Activated naive CD4-positive, alpha-beta T cell treated with Interleukin-2 at 50 U/mL for 16 hours (primary cell): ENCODE measurements at places on chromosomes 12 and 14.
A peak's percentile ranks its signal among the peaks of the same experiment; 100 is the strongest.

DNA sequence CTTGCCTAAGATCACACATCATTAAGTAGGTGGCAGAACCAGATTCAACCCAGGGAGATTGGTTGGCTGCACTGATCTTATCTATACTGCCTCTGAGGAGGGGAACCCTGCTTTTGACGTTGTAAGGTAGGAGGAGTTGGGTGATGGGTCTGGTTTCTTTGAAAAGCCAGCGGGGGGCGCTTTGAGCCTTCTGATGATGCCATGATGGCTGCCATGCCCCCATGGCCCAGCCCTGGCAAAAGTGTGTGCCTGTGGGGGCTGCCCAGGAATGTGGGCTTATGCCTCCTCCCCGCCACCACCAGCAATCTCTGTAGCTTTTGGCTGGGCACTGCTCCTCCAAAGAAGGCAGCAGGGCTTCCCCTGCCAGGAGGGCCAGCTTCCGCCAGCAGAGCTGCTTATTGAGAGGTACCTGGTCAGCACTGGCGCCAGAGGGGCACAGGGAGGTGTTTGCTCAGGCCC, 224.3 kb downstream of the SLC41A2 start:
- DNase-seq: peak; percentile 26

- no peak for DNase-seq
These were observed 87.3 kb upstream of the RIN3 start for GRCh38 chr14:92426237-92426636.

GRCh38 chr12:101777485-101777884, 38.2 kb upstream of the SYCP3 start:
- no peak for DNase-seq

- DNase-seq: no peak
These were observed 18.0 kb upstream of the APPL2 start for GRCh38 chr12:105253866-105254513.

DNA sequence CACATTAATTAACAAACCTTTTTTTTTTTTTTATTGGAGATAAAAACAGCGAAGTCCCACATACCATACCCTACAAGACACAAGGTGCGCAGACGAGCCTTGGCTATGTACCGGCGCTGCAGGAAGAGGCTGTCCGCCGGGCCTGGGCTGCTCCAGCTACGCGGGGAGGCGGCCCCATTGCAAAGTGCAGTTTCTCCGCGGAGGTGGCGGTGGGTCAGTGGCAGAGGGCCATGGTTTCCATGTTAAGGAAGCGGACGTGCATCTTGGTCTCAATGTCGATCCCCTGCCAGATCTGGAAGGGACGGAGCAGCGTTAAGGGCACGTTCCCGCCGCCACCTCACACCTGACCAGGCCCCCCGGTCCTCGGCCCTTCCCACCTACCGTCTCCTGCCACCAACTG, 60.3 kb downstream of the TESC start:
- no peak for DNase-seq

DNA sequence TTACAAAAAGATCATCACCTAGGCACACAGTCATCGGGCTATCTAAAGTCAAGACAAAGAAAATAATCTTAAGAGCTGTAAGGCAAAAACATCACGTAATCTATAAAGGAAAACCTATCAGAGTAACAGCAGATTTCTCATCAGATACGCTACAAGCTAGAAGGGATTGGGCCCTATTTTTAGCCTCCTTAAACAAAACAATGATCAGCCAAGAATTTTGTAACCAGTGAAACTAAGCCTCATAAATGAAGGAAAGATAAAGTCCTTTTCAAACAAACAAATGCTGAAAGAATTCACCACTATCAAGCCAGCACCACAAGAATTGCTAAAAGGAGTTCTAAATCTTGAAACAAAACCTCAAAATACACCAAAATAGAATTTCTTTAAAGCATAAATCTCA, 191.6 kb upstream of the BMP4 start:
- no peak for DNase-seq

GRCh38 chr14:92651758-92652406, 96.5 kb downstream of the LGMN start:
- DNase-seq: peak; percentile 35

DNA sequence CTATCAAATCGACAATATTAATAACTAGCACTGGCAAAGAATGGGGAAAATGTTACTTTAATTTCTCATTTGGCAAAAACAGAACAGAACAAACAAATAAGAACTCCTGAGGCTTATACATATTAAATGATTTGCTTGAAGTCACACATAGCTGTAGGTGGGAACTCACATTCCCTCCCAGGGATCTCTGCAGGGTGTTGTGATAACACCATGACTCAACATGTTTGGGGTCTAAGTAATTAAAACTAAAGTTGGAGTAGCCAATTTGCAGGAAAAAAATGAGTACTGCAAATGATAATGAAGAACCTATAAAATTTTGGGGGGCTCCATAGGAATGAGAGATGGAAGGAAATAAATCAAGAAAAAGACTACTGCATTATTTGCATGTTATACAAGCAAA, 27.5 kb downstream of the UNC79 start:
- DNase-seq: no peak

DNA sequence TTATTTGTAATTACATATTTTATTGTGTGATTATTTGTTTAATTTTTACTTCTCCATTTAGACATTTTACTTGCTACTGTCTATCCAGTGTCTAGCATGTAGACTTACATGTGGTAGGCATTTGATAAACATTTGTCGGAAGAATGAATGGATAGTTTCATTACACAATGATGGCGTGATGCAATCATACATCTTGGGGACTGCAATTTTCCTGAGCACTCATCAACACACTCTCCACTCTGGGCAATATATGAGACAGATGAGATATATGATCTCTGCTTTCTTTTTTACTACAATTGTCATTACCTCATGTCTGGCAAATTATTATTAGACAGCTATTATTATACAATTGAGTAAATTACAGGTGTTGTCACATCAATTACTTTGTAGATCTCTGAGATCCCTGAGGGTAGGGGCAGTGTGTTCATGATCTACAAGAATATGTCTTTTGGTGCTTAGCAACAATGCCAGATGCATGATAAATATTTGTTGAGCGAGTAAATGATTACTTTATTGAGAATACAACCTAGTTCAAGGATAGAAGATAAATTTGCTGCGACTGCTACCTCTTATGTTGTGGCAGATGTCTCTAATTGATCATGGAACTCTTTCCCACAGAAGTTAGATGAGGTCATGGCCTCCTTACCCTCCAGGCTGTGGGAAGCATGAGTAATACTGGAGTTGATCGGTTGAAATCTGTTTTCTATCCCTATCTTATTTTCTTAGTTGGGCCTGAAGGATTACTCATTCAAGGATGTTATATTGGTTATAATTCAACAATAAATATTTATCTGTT, 416.0 kb downstream of the LRIG3 start:
- DNase-seq: no peak

DNA sequence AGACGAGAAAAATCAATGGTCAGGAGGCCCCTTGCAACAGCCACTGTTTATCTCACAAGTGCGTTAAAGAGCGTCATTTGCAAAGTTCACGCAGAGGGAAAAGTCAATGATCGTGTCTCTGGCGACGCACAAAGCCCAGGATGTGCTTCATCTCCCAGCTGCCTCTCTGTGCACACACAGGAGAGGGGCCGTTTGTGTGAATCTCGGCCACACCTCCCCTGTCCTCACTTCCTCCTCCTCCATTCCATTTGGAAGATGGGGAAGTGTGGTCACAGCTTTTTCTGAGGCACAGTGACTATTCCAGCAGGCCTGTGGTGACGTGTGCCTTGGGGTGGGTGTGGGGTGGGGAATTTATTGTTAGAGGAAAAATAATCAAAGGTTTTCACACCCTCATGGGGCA, 90.4 kb downstream of the RBM19 start:
- DNase-seq: no peak

- DNase-seq: no peak
These were observed 134.7 kb downstream of the GPR135 start for GRCh38 chr14:59330455-59330854.

- DNase-seq: no peak
These were observed 83.0 kb upstream of the CCND2 start for GRCh38 chr12:4190366-4191063.

DNA sequence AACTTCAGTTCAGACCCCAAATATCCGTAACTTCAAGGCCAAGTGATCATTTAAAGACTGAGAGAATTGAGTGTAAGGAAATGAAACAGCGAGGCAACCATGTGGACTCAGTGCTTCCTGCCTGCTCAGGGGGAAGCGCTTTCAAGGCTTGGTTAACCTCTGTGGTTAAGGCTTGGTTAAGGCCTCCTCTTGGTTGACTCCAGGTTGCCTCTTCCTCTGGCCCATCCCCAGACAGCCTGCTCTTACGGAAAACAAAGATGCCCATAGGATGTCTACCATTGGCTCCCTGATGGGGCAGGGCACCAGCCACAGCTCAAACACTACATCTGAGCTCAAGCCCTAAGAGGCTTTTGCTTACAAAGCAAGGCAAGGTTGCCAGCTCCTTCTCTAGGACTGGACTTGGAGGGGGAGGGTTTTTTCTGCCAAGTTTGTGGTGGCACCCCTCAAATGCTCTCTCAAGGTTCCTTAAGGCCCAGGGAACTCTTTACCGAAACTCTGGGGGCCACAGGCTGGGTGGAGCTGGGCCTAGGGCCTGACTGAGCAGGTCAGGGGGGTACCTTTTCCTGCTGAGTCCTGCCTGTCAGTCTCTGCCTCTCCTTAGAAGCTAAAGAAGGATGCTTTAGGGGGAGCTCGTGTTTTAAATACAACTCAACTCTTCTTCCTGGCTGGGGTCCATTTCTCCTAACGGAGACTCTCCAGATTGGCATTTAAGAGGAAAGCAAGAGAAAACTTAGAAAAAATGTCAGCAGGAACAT, 13.7 kb downstream of the COL2A1 start:
- peak; percentile 25 for DNase-seq

DNA sequence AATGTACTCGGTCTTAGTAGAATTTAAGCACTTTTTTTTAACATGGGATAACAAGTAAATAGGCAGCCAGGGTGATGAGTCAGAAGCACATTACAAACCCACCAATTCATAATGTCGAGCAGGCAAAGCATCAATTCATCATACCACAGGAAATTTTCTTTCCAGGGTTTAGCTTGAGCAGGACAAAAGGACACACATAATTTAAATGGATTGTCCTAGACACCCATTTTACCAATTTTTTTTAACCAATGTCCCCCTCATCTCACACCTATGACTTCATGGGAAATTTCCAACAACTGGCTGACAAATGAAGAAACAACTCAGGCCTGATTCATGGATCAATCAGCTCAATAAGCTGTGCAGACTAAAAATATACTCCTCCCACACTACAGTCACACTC, 58.8 kb upstream of the FOXG1 start:
- no peak for DNase-seq

GRCh38 chr12:18261273-18261672, at the start of gene PIK3C2G:
Gene PIK3C2G (plus strand): TSS chr12:18261518. CDS start chr12:18282082, 20,564 bp downstream.
- DNase-seq: no peak

- no peak for DNase-seq
These were observed 98.0 kb upstream of the RTL1 start for GRCh38 chr14:101001311-101002069.

DNA sequence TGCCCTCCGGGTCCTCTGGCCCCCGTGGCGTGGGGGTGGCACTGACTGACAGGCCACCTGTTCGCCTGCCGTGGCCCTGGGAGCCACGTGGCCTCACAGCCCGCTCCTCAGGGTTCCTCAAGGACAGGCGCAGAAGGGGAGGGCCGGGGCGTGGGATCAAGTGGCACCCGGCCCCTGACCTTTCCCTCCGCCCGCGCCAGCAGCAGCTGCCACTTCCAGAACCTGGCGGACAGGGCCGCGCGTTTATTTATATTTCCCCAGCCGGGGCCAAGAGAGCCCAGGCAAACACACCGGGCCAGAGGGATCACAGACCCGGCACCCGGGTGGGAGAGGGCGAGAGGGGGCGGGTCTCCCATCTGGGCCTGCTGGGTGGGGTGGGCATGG, 92.6 kb downstream of the RFLNA start:
- no peak for DNase-seq

- DNase-seq: peak; percentile 72
These were observed 26.5 kb upstream of the TAMALIN start for GRCh38 chr12:51980051-51980808.
